Camera-type eye (tissue), 1 donor: ENCODE measurements at places on chromosomes 11 and 22. TPM values are rescaled to one million over a fixed set of nuclear protein-coding genes. Genes with fewer than 3 reads are reported as not detected.

The OR10AG1 gene
- total RNA-seq, result not detected

The TYR gene
- 65.3 TPM for total RNA-seq

The PDGFD gene
- total RNA-seq, result 41.2 TPM

The TUB gene
- 80.9 TPM for total RNA-seq

The SAA4 gene
- not detected for total RNA-seq
